ENCODE measurements at places on chromosomes 5 and 9.

DNA sequence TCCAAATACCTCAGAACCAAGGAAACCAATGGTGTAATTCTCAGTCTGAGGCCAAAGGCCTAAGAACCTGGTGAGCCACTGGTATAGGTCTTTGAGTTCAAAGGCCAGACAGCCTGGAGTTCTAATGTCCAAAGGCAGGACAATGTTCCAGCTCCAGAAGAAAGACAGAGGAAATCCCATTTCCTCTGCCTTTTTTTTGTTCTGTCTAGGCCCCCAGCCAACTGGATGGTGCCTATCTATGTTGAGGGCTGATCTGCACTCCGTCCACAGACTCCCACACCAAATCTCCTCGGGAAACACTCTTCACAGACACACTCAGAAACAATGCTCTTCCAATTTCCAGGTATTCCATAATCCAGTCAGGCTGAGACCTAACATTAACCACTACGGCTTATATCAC is 30.1 kb downstream of the FNIP1 start:
- DNase-seq = no peak

- DNase-seq = no peak
These were observed 16.4 kb upstream of the SEMA4D start for GRCh38 chr9:89514337-89514736.

DNA sequence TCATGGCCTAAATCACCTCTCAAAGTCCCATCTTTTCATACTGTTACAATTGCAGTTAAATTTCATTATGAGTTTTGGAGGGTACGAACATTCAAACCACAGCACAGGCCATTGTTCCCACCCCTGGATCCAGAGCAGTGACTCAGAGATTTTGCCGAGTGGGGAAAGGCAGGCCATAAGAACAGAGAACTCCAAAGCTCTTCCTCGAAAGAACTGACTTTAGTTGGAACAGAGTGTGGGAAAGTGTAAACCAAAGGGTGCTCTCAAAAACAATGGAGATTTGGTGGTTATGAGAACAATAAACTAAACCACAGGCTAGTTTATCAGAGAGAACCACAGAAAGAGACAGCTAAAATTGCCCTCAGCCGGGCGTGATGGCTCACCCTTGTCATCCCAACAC is 19.4 kb upstream of the GRPEL2 start:
- DNase-seq = no peak

GRCh38 chr5:74250304-74251102 is 390.0 kb downstream of the ENC1 start:
- DNase-seq = no peak

GRCh38 chr9:112301420-112301819 is 32.0 kb downstream of the PTBP3 start:
- DNase-seq = no peak

- DNase-seq = no peak
These were observed 31.9 kb downstream of the PALM2AKAP2 start for GRCh38 chr9:109811876-109812275.

DNA sequence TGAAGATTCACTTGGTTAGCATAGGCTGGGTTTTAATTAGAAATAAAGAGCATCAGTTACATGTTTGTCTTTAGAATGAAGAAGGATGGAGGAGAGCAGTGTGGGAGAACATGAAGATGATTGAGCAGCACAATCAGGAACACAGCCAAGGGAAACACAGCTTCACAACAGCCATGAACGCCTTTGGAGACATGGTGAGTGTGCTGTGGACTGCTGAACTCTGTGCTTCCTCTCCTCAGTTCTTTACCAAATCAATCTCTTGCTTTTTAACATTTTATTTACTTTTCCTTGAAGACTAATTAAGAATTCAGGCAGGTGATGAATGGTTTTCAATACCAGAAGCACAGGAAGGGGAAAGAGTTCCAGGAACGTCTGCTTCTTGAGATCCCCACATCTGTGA is 38.2 kb upstream of the SPATA31E1 start:
- DNase-seq = no peak

- no peak for DNase-seq
These were observed 111.5 kb upstream of the TNC start for GRCh38 chr9:115229496-115229895.

- DNase-seq = no peak
These were observed 143.9 kb downstream of the GOLPH3 start for GRCh38 chr5:32030222-32030621.

DNA sequence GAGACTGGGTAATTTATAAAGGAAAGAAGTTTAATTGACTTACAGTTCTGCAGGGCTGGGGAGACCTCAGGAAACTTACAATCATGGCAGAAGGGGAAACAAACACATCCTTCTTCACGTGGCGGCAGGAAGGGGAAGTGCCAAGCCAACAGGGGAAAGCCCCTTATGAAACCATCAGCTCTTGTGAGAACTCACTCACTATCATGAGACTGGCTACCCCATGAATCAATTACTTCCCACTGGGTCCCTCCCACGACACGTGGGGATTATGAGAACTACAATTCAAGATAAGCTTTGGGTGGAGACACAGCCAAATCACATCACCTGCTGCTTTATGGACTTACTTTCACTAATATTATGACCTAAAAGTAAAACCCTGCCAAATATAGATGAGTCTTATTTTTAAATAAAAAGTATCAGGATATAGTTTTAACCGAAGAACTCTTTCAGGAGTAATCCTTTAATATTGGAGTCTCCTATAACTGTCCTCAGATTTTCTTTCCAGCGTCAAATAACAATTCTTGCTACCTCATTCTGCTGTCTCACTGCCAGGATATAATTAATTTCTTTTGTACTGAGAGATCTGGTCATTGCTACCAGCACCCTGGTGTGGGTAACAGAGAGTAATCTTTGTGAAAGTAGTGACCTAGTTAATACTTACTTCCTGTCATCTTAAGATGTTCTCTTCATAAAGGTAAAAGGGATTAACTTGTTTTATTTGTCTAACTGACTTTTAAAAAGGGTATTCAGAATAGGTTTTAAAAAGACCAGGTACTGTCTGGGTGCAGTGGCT is 68.6 kb downstream of the NLN start:
- no peak for DNase-seq

DNA sequence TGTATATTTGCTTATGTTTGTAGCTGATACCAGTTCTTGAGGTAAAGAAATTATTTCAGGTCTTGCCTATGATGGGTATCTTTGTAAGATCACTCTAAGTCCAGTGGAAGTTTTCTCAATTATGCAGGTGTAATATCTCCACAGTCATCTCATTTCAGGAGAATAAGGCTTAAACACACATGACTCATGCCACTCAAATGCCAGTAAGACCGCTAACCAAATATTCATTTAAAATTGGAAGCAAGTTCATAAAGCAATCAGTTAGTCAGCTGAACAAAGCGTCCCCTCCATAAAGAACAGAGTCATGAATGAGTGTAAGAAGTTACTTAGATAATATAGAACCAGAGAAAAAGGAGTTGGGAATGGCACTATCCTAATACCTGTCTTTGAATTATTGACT is 248.7 kb downstream of the LURAP1L start:
- DNase-seq = no peak

- no peak for DNase-seq
These were observed 2.5 kb upstream of the YTHDC2 start for GRCh38 chr5:113510836-113511451.

GRCh38 chr5:87752362-87752761 is 339.6 kb upstream of the CCNH start:
- DNase-seq = no peak

DNA sequence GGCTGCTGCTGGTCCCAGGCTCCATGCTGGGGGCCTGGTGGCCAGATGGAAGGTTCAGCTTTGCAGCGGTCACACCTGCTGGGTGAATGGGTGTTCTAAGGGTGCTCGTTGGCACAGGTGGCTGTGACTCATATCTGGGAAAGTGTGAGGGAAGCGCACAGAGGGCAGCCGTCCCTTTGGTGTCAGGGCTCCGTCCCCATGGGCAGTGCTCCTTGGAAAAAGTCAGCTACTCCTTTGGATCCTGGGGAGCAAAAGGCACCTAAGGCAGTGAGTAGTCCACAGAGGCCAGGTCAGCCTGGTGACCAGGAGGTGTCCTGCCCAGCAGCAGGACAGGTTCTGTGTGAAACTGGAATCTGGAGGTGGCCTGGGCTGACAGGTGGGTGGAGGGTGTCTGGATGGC is 18.4 kb upstream of the GBGT1 start:
- DNase-seq = no peak

DNA sequence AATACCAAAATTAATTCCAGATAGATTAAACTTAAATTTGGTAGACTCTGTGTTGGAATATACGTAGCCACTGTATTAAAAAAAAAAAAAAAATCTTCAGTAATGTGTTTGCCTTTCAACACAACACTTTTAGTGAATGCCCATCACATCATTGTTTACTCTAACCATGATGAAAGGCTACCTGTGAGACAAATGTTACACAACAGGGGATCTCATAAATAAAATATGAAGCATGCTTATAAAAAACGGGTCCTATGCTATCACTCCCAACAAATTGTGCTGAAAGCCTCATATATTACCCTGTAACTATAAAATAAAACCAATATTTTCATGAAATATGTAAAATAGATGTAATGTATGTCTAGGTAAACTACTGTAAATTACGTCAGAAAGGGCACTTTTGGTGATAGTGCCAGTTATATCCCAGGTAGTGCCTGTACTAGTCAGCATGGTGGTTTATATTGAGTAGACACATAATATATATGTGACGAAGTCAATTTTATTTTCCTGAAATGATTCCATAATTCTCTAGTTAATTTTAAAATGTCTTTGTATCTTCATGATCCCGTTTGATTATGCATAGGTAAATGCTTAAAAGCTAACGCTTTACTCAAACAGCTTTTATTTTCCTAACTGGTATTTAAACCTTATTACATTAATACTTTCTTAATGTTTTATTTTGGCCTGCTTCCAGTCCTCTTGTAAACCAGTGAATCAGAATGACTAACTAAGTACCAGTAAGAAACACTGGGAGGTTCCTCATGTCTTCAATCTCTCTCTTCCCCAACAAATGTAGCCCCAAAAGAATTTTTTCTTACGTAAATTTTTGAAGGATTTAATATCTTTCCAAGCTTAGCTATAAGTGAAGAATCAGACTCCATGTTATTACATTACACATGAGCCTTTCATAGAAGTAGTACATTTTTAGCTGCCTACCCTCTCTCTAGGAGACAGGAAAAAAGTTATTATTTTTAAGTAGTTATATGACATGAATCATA is 420.3 kb downstream of the GABRG2 start:
- DNase-seq = no peak

GRCh38 chr9:37974506-37975173 is 70.7 kb upstream of the SLC25A51 start:
- no peak for DNase-seq

DNA sequence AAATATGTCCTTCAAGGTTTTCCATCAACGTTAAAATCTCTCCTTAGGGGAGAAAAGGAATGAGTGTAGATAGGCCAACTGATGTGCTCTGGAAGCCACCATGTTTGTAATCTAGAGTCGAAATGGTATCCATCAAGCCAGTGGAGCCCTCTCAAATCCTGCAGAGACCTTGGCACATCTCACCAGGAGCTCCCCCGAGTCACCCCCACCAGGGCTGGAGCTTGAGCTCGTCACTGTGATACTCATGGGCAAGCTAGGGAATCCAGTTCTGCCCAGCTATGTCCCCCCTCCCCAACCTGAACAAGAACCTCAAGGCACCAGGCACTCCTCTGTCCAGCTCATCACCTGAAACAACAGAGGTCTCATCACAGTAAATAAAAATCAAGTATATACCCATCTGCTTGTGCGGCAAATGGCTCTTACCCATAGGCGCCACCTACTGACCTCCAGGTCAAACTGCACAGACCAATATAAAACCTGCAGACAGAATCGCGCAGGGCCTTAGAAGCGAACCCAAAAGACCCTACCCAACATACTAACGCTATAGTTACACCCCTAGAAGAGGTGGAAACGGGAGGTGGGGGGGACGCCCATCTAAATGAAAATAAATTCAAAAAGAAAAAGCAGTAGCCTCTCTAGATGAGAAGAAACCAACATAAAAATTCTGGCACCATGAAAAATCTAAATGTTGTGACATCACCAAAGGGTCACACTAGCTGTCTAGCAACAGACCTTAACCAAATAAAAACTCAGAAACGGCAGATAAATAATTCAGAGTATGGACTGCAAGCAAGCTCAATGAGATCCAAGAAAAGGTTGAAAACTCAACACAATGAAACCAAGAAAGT is 75.0 kb downstream of the TTC39B start:
- no peak for DNase-seq

DNA sequence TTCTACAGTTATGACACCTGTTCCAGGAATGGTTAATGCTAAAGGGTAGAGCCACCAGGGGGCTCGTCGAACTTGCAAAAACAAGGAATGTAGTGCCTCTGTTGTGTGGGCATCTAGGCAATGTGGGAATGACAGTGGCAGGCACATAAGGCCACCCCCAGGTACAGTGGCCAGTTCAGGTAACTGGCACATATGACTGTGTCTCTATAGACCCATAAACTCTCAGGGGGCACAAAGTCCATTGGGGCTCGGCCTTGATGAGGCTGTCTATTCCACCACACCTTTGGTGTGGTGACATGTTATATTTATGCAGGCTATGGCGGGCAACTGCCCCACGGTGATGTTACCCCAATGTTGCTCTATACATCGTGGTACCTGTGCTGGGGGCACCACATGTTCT is 59.6 kb upstream of the FAM120A start:
- DNase-seq = no peak

GRCh38 chr5:35898952-35899660 is 39.3 kb downstream of the CAPSL start:
- DNase-seq = no peak

DNA sequence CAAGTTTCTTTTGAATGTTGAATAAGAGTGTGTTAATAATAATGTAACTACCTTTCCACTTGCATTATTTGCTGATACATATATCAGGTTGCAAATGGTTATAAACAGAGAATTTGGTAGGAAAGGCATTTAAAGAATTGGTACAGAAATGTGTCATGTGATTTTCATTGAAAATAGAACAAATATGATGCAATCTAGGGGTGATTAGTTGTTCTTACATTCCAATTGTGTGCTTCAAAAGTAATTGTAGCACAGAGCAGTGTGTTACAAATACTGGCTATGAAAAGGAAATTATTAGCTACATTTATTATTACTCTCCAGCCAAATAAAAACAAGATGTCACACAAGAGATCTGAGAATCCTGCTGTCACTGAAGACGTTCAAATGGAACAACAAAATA is 61.8 kb upstream of the PRDM9 start:
- DNase-seq = no peak

- no peak for DNase-seq
These were observed 156.4 kb upstream of the COX7C start for GRCh38 chr5:86461169-86461956.

DNA sequence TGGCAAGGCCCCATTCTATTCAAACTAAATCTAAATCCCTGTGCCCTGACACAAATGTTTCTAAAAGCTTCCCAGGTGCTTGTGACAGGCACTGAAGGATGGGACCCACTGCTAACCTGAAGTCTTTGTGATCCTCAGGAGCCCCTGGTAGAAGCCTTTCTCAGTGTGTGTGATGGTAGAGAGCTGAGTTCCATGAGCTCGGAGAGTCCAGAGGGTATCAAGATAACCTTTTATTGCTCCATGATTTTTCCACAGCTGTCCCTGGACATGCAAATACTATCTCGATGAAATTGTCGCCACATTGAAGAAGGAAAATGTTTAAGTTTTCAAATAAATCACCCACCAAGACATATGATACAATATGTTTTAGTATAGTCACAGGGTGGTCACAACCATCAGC is 7.7 kb downstream of the CAST start:
- DNase-seq = no peak
